ENCODE measurements at places on chromosomes 1 and 21. TPM values are rescaled to one million over a fixed set of nuclear protein-coding genes. Genes with fewer than 3 reads are reported as not detected.

The RIMS3 gene
- 0.44 TPM for total RNA-seq

The PLEKHG5 gene
- total RNA-seq: 17.0 TPM

The TUFT1 gene
- 8.5 TPM for total RNA-seq

The FBLIM1 gene
- total RNA-seq: 54.5 TPM

The RNPC3 gene
- total RNA-seq: 5.2 TPM

The GJB5 gene
- not detected for total RNA-seq

The WNT4 gene
- total RNA-seq: 0.50 TPM

The PLA2G2F gene
- total RNA-seq: not detected

The CASP9 gene
- 4.2 TPM for total RNA-seq

The BMP8A gene
- 0.11 TPM for total RNA-seq

The FCRL4 gene
- total RNA-seq: not detected

The GNG12 gene
- 145 TPM for total RNA-seq

The IFNGR2 gene
- total RNA-seq: 44.2 TPM

The S100A16 gene
- total RNA-seq: 242 TPM

Data from uterine smooth muscle cell (primary cell).